ENCODE measurements at places on chromosomes 16 and 17.

DNA sequence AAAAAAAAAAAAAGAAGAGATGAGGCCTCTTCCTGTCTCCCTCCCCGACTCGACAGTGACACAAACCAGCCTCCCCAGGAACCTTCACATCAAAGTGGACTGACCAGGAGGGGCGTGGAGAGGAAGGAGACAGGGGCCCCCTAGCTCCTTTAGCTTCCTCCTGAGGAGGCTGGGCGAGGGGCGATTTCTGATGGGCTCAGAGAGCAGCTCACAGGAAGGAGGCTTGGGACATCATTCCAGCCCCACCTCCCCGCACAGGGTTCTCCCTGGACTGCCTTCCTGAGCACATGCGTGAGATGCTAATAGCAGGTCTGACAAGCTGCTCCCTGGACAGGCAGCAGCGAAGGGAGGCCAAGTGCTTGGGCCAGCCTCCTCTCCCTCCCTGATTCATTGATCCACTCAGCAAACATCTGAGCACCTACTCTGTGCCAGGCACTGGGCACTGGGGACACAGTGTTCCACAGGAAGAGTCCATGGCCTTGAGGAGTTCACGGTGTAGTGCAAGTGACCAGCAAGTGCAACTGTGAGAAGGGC lies 14.4 kb upstream of the DOK4 start:
- no peak for DNase-seq

- DNase-seq, result no peak
Observed at GRCh38 chr16:64882078-64882784, 239.6 kb downstream of the CDH11 start.

- DNase-seq, result no peak
Observed at GRCh38 chr16:27799896-27800295, 250.0 kb downstream of the KATNIP start.

DNA sequence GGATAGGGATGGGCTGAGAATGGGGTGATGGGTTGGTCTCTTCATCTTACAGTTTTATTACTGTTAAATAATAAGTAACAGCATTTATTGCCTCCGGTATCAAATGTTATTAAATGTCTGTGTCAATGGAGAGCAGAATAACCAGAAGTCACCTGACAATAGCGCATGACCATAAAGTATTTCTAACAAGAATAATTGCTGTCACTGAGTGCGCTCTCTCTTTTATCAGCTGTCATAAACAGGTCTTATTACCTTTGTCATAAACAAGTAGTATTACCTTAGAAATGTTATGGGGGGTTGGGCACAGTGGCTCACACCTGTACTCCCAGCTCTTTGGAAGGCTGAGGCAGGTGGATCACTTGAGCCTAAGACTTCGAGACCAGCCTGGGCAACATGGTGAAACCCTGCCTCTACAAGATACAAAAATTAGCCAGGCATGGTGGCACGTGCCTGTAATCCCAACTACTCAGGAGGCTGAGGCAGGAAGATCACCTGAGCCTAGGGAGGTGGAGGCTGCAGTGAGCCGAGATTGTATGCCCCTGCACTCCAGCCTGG lies 120.6 kb downstream of the MAP2K6 start:
- no peak for DNase-seq

DNA sequence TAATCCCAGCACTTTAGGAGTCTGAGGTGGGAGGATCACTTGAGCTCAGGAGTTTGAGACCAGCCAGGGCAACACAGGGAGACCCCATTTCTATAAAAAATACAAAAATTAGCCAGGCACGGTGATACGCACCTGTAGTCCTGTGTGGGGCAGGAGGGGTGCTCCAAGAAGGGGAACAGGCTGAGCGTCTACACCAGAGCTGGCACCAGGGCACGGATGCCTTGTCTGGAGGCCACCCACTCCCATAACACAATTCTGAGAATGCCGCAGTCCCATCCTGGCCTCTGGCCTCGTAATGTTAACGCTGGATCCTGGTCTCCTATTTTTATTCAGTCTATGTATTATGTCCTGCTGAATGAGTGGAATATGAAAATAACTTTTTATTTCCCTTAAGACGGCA lies 161.3 kb downstream of the WSCD1 start:
- no peak for DNase-seq

DNA sequence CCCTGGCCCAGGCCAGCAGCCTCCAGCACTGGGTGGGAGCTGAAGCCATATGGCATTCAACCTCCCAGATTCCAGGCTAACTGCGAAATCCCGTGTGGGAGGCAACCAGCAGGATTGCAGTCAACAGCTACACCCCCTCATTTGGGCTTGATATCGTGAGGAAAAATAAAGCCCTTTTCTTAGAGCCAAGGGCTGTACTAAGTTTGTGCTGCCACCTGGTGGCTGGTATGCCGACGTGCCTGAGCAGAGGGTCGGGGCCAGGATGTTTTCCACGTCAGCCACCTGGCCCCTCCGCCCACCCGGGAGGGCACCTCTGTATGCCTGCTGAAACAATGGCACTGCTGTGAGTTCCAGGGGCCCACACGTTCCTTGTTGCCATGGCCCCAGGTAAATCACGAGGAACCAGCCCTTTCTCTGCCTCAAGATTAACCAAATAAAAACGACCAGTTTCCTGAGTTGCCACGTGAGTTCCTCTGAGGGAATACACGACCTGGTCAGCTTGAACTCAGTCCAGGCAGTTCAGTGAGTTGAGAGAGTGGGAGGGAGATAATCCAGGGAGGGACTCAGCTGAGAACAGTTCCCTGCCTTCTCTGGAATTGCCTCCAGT lies 9.0 kb downstream of the TMEM98 start:
- peak; percentile 75 for DNase-seq

DNA sequence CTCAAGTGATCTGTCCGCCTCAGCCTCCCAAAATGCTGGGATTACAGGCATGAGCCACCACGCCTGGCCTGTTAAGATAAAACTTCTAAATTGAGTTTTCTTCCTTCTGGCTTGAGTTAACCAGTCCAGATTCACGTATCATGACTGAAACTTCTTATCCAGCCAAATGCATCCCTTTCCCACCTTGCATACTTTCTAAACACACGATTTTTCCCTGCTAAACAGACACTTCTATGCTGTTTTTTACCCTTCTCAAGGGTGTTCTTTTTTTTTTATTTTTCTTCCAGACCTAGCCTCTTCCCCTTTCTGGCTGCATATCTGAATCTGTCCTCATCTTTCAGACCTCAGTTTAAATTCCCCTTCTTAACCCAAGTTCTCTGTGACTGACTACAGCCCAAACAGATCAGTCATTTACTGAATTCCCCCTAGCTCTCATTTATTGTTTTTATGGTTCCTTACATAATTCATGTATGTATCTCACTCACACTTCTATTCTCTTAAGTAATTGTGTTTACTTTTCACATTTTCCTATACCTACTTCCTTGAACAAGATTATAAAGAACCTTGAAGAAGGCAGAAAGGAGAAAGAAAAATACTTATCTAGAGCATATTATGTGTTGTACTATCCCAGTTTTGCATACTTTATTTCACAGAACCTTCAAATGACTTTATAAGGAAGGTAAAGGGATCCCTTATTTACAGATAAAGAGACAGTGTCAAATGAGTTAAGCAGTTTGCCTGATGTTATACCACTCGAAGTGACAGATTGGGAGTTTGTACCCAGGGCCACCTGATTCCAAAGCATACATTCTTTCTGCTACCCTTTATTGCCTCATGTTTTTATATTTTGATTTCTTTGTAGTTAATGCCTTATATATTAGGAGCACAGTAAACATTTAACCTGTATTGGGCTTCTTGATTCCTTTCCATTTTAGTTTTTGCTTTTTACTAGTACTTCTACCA lies 5.2 kb downstream of the EVI2B start:
- DNase-seq, result no peak

DNA sequence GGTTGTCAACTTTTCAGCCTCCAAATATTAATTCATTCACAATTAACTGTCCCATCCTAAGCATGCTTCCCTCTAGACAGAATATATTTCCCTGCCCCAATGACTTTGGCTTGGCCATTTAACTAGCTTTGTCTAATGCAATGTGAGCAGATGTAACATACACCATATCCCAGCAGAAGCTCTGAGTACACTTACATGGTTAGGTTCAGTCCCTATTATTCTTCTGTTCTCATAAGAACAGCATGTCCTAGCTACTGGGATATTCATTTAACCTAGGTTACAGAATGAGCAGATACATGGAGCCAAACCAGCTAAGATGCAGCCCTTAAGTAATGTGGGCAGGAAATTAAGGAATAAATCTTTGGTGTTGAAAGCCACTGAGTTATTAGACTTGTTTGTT lies 31.8 kb downstream of the MED13 start:
- no peak for DNase-seq

DNA sequence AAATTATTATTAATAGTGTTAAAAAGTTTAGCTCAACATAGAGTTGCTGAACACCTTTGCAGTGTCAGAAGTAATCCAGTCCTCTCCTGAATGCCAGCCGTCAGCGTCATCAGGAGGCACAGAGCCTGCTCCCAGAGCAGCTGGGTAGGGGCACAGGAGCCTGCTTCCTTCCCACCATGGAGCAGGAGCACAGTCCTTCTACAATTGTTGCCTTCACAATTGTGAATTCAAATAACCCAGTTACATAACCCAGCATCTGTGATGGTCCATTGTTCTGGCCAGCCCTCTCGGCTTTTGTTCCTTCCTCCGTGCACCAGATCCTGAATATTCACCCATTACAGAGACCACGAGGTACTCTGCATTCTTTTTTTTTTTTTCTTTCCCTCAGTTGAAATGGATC lies 393.9 kb upstream of the MAF start:
- no peak for DNase-seq

GRCh38 chr16:83899272-83899897 lies 470 bp downstream of the MLYCD start:
- DNase-seq, result peak; percentile 47

DNA sequence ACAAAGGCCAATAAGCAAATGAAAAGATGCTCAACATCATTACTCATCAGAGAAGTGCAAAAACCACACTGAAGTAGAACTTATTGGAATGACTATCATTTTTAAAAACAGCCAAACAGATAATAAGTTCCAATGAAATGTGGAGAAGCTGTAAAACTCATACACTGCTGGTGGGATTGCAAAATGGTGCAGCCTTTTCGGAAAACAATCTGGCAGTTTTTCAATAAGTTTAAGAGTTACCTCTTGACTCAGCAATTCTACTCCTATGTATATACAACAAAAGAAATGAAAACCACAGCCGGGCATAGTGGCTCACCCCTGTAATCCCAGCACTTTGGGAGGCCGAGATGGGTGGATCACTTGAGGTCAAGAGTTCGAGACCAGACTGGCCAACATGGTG lies 49.3 kb downstream of the AKAP10 start:
- no peak for DNase-seq

GRCh38 chr17:74833501-74834377 lies 25.9 kb downstream of the GRIN2C start:
- no peak for DNase-seq

DNA sequence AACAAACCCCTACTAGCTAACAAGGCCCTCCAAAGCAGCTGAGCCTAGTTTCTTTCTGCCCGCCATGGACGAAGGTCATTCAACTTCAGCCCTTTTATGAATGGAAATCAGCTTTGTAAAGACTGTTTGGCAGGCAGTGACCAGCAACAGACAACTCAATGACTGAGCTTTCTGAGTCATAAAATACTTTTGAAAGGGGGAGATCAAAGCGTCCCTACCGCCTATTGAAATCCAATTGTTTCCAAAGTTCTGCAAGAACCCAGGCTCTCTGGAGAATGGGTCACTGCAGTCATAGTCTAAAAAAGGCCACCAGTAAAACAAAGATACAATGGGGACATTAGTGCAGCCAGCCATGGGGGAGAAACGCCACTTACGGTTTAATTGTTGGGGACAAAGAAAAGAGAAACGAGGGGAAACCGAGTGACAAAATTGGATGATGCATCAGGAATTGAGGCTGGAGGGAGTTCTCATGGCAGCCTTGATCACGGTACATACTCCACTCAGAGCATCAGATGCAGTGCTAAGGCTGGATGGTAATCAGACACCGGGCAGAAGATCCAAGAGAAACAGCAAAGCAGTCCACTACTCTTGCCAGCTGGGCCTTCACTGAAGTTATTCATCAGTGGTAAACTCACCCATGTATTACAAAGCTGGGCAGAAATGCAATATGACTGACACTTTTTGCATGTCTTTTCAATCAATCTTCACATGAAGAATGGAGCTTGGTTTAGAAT lies 9.8 kb downstream of the ADAMTS18 start:
- DNase-seq, result no peak

GRCh38 chr17:40322358-40323315 lies 13.7 kb downstream of the RARA start:
- no peak for DNase-seq

GRCh38 chr17:63798572-63799106 lies 24.7 kb downstream of the DDX42 start:
- no peak for DNase-seq

GRCh38 chr16:56145369-56145768 lies 45.9 kb upstream of the GNAO1 start:
- DNase-seq, result no peak

DNA sequence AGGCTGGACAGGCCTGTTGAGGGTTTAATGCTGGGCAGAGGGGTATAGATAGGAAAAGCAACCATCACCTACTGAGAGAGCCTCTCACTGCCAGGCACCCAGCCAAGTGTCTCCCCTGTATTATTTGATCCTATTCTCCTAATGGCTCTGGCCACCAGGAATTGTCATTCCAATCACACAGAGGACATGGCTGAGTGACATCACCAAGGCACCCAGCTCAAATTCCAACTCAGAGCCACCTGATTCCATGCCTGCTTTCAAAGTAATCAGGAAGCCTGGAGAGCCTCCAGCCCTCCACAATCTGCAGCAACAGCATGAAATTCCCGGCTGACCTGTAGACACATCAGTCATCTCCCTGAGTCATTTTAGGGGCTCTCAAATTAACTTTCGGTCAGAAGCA lies 368.9 kb upstream of the C16orf82 start:
- DNase-seq, result no peak

DNA sequence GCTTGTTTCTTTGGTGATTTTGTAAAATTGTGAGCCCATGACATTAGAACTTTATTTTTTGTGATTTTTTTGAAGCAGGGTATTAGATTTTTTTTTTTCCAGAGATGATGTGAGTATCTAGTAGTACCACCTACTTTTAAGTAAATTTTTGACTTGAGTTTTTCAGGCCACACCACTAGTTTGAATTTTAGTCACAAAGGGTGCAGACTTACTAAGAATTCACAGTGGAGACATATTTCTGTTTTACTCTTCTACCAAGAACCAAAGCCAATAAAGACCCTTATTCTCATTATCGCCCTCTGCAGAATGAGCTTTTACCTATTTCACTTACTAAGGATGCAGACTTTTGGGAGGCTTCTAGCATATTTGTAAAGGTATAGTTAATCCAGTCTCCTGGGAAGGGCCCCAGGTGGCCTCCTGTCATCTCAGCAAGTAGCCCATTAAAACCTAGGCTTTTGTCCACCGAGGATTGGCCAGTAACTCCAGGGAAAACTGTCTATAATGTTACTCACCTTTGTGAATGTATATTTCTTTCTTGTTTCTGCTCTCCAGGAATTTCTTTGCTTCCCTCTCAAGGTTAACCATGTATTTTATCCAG lies 30.6 kb downstream of the NLK start:
- no peak for DNase-seq

DNA sequence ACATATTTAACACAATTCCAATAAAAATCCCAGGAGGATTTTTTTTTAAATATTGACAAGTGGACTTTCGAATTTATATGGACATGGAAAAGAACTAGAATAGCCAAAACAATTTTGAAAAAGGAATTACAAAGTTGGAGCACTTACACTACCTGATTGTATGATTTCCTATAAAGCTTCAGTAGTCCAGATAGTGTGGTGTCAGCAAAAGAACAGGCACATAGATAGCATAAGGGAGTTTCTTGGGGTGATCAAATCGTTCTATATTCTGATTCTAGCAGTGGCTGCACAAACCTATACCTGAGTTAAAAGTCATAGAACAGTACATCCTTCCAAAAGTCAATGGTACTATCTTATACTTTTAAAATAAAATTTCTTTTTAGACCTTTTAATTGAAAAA lies 66.4 kb upstream of the CES5A start:
- DNase-seq, result no peak

Data from right renal pelvis (tissue), 4 donors.